ENCODE measurements at places on chromosomes 5 and 9. TPM values are rescaled to one million over a fixed set of nuclear protein-coding genes. Genes with fewer than 3 reads are reported as not detected.

GRCh38 chr9:38254151-38254550 lies 138.4 kb upstream of the ALDH1B1 start:
- no peak for DNase-seq

- DNase-seq = no peak
Observed at GRCh38 chr5:15388866-15389265, 111.1 kb upstream of the FBXL7 start.

GRCh38 chr5:139422307-139422893 lies 16.9 kb downstream of the DNAJC18 start:
- no peak for DNase-seq

DNA sequence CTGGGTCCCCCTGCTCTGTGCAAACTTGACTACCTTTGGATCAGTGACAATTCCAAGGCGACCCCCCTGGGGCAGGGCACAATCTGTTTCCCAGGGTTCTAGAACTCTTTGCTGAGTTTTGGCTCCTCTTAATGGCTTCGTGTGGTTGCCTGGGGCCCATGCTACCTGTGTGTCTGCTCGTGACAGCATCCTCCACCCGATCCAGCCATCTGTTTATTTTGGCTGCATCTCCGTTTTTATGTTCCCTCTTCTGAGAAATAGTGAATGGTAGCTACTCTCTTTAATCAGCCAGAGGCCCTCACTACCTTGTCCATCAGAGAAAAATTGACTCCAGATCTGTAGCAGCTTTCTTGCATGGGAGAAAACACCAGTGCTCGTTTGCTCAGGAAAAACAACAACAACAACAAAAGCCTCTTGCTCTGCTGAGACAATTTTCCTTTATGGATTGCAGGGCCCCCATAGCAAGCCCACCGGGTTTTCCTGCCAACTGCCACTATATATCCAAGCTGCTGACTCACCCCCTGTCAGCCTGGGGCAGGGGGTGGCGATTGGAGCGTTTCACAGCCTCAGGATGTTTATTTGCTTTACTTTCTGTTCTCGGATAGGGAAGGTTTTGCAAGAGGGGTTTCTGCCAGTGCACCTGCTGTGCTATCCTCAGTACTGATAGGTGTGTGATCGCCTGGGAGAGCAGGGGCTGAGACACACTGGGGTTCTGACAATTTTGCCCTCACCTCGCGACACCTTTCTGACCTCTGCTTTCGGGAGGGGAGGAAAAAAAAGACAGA lies 607.8 kb downstream of the BNC2 start:
- no peak for DNase-seq

GRCh38 chr9:16100537-16101091 lies 547.8 kb downstream of the CCDC171 start:
- peak; percentile 88 for DNase-seq

GRCh38 chr9:101620452-101620851 lies 25.7 kb upstream of the PPP3R2 start:
- DNase-seq = no peak

GRCh38 chr9:1969898-1970297 lies 45.2 kb upstream of the SMARCA2 start:
- no peak for DNase-seq

- DNase-seq = no peak
Observed at GRCh38 chr9:130193531-130194377, 21.6 kb downstream of the NCS1 start.

GRCh38 chr9:122609804-122610203 lies 4.7 kb upstream of the OR1Q1 start:
- DNase-seq = no peak

DNA sequence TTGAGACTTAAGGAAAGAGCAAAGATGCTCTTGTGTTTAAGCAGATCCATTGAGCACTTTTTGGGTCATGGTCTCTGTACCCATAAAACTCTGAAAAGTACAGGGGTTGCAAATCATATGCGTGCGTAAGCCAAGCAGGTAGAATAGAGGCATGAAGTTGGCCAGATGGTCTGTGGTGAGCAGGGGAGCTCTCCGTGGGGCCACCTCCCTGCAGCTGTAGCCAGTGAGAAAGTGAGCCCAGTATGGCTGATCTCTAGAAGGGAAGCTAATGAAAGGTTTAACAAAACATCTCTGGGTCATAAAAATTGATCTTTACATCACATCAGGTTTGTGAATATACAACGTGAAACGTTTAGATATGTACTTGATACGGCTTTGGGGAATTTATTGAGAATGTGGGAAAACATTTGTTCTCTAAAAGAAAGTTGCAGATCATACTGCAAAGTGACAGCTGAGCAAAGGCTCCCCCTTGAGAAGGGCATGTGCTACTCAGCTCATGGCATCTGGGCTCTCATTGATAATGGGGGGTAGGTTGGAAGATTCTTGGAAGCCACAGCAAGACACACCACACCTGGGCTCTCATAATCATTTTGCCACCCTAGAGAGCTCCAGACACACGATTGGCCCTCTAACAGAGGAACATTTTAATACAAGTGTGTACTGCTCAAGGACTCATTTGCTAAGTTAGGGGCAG lies 30.6 kb downstream of the SH3GL2 start:
- no peak for DNase-seq

DNA sequence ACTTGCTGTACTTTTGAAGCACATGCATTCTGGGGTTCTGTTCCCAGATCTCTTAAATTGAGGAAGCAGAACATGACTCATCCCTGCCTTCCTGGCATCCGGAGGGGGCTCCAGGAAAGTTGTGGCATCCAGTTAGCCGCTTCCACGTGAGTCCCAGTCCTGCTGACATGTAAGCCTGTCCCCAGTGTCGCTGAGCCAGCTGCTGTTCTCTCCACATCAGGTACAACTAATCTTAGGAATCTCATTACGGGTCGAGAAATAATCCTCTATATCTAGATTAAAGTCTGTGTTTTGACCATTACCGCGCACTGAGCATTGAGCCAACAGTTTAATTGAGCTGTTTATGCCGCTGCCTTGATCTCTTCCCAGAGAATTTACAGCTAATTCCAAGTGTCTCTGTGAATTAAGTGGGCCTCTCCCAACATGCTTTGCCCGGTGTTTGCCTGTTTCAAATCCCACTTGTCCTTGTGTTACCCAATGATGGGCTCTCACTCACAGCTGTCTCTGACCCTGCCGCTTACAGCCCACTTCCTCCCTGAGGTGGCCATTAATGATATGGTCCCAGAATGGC lies 10.5 kb upstream of the SHB start:
- DNase-seq = no peak

- no peak for DNase-seq
Observed at GRCh38 chr9:2181792-2182191, 166.6 kb downstream of the SMARCA2 start.

- DNase-seq = peak; percentile 45
Observed at GRCh38 chr9:129414377-129414992, 206.4 kb downstream of the C9orf50 start.

- no peak for DNase-seq
Observed at GRCh38 chr9:131442351-131442750, 48.5 kb downstream of the PRRC2B start.

- DNase-seq = no peak
Observed at GRCh38 chr5:170854566-170854965, 7.3 kb upstream of the RANBP17 start.

DNA sequence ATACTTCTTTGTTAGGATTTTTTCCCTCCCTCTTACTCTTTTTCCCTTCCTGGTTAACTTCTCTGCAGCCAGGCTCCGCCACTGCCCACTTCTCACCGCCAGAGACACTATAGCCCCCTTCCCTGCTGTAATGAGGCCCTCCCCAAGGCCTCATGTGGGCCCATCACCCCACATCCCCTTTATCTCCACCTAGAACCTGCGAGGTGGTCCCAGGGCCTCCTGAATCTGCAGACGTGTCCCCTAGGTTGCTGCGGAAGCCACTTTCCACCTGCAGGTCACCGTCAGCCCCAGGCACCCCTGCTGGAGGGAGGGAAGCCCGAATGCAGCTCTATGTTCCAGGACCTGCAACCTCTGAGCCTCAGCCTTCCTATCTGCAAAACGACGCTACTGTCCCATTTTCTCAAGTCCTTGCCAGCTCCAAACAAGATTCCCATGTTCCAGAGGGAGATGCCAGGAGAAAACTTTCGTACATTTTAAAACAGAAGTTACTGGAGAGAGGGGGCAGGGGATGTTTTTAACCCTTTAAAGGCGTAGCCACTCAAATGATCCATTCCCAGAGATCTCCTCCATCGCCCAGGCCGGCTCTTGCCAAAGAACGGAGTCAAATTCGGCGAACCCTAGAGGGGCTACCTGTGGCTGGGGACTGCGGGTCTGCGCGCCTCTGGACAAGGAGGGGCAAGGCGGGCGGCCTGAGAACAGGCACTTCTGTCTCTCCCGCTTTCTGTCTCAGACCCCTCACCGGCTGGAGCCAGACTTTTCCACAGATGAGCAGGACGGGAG lies 929 bp downstream of the SH3PXD2B start:
- DNase-seq = no peak

DNA sequence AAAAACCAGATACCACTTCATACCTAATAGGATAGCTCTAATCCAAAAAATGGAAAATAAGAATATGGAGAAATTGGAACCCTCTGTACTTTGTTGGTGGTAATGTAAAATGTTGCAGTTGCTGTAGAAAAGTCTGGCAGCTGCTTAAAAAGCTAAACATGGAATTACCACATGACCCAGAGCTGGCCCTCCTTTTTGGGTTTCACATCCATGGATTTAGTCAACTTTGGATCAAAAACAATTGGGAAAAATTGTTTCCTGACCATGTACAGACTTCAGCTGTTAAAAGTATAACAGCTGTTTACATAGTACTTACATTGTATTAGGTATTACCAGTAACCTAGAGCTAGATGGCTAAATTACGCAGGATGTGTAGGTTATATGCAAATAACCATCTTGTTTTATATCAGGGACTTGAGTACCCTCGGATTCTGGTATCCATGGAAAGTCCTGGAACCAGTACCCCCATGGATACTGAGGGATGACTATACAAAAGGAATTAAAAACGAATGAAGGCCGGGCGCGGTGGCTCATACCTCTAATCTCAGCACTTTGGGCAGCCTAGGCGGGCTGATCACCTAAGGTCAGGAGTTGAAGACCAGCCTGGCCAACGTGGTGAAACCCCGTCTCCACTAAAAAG lies 15.8 kb downstream of the DNAJA1 start:
- DNase-seq = no peak

DNA sequence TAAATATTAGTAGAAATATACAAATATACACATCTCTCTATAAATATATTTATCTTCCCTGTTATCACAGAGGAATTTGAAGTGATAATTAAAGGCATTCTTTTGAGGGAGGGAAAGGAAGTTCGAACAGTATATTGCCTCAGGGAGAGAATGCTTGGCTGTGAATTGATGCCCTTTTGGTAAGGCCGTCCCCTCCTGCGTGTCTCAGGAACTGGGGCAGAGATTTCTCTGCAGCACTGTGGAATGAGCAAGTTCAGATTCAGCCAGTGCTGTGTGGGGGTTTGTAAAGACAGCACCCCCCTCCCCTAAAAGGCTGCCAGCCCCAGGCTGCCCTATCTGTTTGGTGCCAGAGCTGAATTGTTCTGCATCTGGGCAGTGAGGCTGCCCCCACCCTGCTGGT lies 42.0 kb downstream of the UBE2QL1 start:
- DNase-seq = no peak

DNA sequence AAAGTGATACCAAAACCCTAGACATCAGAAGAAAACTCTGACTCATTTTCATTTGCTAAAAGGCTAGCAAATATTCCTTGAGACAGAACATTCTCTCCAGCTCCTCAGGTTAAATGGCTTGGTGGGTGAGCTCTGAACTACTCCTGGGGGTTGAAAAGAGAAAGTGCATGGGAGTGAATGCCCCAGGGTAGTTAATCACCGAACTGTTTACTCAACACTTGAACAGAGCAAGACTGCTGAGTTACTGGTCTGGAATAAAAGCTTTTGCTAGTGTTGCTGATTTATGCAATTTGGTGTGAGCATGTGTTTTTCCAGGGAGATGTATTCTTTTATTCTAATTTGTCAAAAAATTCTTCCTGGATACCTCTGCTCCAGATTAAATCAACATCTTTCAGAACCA lies 88.3 kb upstream of the PRDM9 start:
- DNase-seq = no peak

- DNase-seq = no peak
Observed at GRCh38 chr9:124477648-124478285, 27.5 kb downstream of the ADGRD2 start.

DNA sequence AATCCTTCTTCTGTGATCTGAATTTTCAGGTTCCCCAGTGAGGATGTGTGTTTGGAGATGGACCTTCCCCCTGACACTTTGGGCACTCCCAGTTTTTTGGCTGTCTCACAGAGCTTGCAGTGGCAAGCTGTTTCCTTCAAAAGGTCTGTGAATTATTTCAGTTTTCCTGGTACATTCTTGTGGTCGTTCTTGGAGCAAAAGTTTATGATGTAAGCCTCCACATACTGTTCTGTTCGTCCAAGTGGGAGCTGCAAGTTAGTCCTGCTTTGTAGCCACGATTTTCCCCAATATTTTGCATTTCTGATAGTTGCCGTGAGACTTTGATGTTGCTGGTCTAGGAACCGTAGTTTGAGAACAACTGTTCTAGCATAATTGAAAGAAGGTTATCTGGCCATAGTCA lies 88.3 kb downstream of the MTAP start:
- no peak for DNase-seq

- DNase-seq = no peak
Observed at GRCh38 chr9:126411225-126411947, 84.8 kb downstream of the MVB12B start.

- DNase-seq = peak; percentile 89
Observed at GRCh38 chr9:133683586-133684120, 47.5 kb downstream of the DBH start.

DNA sequence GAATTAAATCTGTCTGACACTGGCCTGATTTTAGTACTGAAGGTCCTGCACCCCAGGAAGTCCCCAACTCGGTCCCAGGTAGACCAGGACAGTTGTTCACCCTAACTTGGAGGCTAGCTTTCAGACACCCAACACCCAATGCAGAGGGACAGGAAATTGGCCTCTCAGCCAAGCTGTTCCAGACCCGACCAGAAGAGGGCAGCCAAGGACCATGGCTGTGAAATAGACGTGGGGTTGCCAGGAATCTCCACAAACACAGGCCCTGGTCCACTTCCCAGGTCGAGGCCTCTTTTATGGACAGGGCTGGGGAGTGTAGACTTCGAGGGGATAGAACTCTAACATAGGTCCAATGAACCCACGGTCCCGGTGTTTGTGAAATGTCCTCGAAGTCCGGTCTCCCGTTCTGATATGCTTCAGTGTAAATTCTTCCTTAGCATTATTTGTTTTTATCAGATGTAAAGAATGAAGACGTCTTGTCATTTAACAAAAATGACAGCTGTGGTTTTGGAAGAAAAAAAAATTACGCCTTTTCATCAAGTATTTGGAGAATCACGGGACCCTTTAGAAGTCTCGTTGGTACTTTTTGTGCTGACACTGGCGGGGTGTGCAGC lies 260.3 kb upstream of the ADAMTS16 start:
- peak; percentile 66 for DNase-seq

The PRDM9 gene
- not detected for total RNA-seq

The SARDH gene
- total RNA-seq = 0.87 TPM

The TMEM232 gene
- total RNA-seq = 5.6 TPM

The SCAI gene
- 3.4 TPM for total RNA-seq

The LOX gene
- total RNA-seq = 4.4 TPM

The ESM1 gene
- 1.5 TPM for total RNA-seq

The SHC3 gene
- 0.77 TPM for total RNA-seq

The C5orf52 gene
- not detected for total RNA-seq

The F2R gene
- 10.6 TPM for total RNA-seq

The PCDHB16 gene
- total RNA-seq = 3.9 TPM

The AIF1L gene
- 30.1 TPM for total RNA-seq

The OLFM1 gene
- 11.8 TPM for total RNA-seq

The GFM2 gene
- 47.7 TPM for total RNA-seq

The GLDC gene
- not detected for total RNA-seq

Measured in heart left ventricle (tissue), 16 donors.